Fibroblast of skin of right biceps (primary cell): ENCODE measurements at places on chromosomes 6 and 20.
A peak's percentile ranks its signal among the peaks of the same experiment; 100 is the strongest.

DNA sequence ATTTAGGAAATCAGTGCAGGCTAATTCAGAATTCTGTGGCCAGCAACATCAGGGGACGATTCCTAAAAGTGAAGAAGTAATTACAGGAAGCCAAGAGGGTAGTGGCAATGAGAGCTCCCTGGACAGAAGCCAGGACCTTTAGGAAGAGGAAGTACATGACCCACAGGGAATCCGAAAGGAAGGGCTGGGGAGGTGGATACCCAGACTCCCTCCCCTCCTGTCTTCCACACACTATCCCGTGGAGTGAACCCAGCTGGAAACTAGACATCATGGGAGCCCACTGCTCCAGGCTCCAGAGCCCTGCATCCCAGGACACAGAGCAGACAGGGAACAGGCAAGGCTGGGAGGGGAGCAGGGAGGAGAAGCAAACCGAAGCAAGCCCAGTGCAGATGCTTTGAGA is 83.0 kb downstream of the SNX5 start:
- DNase-seq, result no peak

DNA sequence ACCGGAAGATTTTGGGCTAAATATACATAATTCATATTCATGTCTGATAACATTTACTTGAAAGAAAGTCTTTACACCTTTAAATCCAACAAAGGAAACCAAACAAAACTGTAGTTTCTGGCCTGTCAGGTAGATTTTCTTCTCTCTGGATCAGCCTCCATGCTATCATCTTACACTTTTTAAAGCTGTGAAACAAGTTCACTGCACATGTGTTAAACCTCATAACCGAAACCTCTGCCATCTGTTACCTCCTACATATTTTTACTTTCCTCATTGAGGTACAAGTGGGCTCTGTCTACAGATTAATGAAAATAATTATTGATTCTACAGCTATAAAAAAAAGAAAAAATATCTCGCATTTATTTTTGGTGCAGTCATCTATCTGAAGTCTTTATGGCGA is 149.9 kb downstream of the RALGAPA2 start:
- DNase-seq, result no peak

DNA sequence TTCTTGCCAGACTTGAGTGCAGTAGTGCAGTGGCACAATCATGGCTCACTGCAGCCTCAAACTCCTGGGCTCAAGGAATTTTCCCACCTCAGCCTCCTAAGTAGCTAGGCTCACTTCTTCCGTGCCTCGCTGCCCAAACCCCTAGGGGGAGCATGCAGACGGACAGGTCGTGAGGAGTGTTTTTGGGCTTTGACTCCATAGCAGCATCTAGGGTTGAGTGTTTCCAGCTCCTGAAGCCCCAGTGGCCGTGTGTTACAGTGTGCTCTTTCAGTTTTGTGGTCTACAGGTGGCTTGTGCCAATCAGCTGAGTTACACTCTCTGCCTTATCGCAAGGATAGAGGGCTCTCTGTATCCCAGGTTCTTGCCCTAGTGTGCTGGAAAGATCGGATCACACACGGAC is 33.4 kb downstream of the NCOA3 start:
- no peak for DNase-seq

DNA sequence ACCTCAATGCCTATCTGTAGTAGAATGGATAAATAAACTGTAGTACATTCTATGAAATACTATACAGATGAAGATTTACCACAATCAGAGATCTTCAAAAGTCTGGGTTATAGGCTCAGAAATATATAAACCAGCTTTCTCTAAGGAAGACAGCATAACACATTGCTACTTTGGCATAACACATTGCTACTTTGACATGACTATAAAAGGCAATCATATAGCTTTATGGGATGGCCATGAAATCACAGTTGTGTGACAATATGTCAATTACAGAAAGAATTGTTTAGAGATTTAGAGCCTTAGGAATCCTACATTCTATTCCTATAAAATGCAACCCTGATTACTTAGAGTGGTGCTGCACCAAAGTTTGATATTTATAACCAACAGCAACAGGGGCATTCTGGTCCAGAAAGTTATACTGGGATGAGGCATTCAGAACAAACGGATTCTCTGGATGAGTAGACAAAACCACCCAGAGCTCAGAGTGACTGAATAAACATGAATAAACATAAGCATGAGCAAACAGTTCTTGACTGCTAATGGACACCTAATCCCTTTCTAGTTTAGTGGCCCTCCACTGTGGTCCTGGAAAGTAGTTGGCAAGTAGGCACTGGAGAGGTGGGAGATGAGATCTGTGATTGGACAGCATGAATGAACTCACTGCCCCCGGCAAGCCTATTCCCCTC is 12.0 kb downstream of the TTI1 start:
- DNase-seq, result no peak

DNA sequence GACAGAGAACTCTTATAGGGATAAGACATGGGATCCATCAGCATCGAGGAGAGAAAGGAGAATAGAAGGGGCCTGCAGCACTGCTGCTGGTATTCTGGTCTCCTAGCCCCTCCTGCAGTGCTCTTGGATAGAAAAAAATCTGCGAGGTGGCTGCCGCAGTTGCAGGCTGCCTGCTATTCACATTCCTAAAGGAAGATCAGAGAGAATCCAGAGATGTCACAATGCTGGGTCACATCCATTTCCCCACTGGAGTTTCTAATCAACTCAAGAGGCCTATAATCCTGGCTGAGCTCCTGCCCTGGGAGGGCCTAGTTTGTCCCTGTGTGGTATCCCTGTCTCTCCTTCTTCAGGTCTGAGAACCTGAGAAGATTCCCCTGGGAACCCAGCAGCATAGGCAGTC is 357.8 kb downstream of the MAFB start:
- DNase-seq, result no peak

- no peak for DNase-seq
Observed at GRCh38 chr6:49626811-49627210, 9.8 kb downstream of the RHAG start.

- no peak for DNase-seq
Observed at GRCh38 chr6:104700371-104701185, 159.1 kb downstream of the HACE1 start.

- DNase-seq, result peak; percentile 64
Observed at GRCh38 chr6:82842721-82843120, 222.9 kb downstream of the UBE3D start.

DNA sequence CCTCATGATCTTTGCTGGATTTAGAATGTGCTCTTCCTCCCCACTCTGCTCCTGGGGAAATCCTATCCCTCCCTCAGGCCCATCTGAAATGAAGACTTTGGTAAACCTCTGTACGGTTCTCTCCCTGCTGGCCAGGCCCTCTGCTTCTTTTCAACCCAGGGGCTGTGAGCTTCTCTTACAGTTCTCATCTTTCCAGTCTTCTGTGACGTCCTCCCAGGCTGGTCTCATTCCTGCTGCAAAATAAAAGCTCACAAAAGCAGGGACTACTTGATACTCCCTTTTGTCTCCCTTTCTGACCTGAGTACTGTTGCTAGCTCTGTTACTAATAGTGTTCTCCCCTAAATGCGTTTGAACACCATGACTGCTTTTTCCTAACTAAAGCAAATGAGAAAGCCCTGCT is 46.3 kb downstream of the UNC5CL start:
- no peak for DNase-seq

DNA sequence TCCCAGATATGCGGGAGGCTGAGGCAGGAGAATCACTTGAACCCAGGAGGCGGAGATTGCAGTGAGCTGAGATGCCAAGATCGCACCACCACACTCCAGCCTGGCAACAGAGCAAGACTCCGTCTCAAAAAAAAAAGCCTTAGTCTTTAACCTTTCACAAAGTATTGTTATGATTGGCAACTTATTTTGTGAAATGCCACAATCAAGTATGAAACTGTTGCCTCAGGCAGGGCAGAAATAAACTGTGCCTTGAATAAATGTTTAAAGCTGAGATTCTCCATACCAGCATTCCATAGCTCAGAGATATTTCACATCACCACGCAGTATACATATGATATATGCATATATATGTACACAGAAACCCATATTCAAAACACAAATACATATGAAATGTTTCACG is 120.1 kb upstream of the CCDC28A start:
- DNase-seq, result no peak

DNA sequence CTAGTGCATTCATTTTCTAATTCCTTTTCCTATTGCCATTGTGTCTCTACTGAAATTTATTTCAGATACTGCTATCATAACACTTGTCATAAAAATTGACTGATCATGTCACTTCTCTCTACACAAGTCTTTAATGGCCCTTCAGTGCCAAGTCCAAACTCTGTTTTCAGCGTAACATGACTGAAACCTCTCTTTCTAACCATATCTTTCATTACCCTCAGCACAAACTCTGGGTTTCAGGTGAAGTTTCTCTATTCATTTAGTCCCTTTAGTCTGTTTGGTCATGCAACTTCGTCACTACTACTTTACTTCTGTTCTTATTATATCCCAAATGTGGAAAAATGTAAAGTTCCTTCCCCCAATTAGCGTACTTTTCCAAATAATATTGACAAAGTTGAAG is 234.9 kb downstream of the OGFRL1 start:
- DNase-seq, result no peak

GRCh38 chr6:70130865-70131264 is 172.0 kb downstream of the COL9A1 start:
- DNase-seq, result no peak

GRCh38 chr6:157885876-157886275 is 62.8 kb downstream of the SNX9 start:
- no peak for DNase-seq

DNA sequence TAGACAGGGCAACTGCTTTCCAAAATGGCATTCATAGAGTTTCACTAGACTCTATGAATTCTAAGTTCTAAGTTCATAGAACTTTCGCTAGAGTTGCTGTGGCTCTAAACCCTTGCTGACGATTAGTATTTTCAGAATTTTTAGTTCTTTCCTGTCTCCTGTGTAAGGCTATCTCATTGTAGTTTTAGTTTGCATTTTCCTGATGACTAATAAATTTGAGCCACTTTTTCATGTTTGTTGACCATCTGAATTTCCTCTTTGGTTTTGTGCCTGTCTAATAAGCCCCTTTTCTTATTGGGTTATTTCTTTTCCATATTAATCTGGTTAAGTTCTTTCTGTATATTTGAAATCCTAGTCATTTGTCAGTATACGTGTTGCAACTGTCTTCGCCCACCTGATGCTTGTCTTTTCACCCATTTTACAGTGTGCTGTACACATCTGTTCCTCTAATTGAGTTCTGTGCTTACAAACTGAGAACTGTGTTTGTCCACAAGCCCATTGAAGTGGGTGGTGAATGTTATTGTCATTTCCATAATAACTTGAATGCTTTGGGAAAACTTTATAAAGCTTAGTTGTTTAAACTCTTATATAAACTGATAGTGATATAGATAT is 177.7 kb upstream of the CDYL start:
- DNase-seq, result no peak

GRCh38 chr6:140867336-140867735 is 1265.4 kb upstream of the GJE1 start:
- no peak for DNase-seq

- peak; percentile 90 for DNase-seq
Observed at GRCh38 chr6:12813321-12813720, 96.8 kb downstream of the PHACTR1 start.

DNA sequence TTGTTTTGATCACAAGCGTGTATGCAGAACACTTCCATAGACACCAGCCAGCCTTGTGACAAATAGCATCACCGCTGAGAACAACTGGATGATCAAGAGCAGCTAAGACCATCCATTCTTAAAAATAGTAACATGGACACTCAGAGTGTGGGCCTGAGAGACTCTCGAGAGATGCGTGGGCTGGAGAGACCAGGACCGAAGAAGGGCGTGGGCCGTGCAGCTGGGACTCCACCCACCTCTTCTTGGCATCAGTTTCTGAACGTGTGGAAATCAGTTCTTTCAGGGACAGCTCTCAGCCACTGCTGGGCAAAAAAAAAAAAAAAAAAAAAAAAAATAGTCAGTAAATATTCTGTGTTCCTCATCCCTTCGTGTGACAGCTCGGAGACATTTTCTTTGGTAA is 314.5 kb upstream of the CDH4 start:
- no peak for DNase-seq

- DNase-seq, result no peak
Observed at GRCh38 chr20:11447371-11448100, 470.2 kb upstream of the BTBD3 start.

DNA sequence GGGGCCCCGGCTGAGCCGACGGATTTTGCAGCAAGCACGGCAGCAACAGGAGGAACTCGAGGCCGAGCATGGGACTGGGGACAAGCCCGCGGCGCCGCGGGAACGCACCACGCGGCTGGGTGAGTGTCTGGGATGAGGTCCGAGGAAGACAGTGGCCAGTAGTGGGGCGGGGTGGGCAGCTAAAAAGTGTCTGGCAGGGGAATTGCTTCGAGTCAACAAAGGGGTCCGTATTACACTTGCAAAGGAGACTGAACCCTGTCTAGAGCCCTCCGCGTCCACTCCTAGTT is 356 bp downstream of the BYSL start:
- DNase-seq, result no peak

DNA sequence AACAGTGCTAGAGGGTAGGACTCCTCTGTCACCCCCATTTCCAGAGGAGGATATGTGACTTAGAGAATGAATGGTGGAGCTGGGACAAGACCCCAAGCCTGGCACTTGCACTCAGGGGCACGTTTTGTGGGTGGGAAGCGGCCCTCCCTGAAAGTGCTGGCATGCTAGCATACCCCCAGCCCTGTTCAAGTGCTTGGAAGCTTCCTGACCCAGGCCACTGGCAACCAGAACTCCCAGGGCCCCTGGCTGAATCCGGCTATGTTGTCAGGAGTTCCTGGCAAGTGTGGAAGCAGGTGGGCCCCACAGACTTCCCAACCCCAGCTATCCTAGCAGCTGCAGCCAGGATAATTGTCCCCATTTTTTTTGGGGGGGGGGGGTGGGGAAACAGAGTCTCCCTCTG is 35.6 kb upstream of the TGM2 start:
- no peak for DNase-seq

GRCh38 chr6:113742342-113742741 is 114.8 kb upstream of the MARCKS start:
- DNase-seq, result no peak

GRCh38 chr6:91691449-91691848 is 1104.6 kb upstream of the MAP3K7 start:
- DNase-seq, result no peak

DNA sequence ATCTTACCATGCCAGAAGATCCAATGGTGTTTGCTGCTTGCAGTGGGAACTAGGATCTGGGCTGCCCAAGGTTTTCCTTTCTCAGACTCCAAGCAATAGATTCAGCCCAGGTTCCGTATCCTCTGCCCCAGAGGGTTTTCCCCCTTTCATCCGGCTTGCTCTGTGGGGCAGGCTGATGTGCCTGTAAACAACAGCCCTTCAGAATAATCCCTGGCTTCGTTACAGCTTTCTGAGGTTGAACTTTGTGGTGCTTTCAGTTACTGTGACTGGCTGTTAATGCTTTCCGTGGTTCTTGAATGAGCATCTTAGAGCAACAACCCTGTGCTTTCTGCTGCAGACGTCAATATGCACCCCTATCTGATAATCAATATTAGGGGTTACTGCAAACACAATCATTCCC is 400.4 kb downstream of the BTBD3 start:
- no peak for DNase-seq

GRCh38 chr20:43996240-43996930 is 81.7 kb downstream of the TOX2 start:
- no peak for DNase-seq

- DNase-seq, result peak; percentile 91
Observed at GRCh38 chr20:1392693-1393506, at the start of gene FKBP1A. FKBP1A (minus strand) TSS chr20:1393054; CDS start chr20:1392998, 56 bp downstream.
